Stimulated activated CD8-positive, alpha-beta memory T cell treated with anti-CD3 and anti-CD28 coated beads, Interleukin-15, amount 100 ng/mL, for 24 hours (primary cell): ENCODE measurements at places on chromosomes 7 and 10.

DNA sequence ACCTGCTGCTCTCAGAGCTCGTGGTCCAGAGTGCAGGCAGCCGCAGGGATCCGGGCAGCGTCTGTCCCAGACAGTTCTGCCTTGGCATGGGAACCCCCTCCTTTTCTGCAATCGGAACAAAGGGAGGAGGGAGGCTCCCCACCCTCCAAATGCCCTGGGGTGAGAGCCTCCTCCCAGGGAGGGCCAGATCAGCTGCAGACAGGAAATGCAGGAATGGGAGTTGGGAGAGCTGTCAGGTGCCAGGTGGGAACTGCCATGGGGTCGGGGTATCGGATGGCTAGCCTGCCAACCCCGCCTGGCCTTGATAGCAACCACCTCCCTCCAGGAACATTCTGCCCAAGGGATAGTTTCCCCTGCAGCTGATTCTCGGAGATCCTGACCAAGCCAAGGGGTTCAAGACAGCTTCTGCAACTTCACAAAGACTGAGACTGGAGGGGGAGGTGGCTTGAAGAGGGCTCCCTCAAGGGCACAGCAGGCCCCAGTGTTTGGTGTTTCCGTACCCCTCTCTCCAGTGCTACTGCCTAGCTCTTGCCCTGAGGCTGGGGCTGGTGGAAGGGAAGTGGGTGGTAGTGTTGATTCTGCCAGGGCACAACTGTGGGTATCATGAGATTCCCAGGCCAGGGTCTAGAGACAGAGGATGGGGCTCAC lies at the start of gene CALML5:
Gene CALML5, minus strand, starts transcription at position 78 of the 648 bp plus-strand sequence. CDS start 132 bp downstream, outside the sequence.
- DNase-seq: no peak

DNA sequence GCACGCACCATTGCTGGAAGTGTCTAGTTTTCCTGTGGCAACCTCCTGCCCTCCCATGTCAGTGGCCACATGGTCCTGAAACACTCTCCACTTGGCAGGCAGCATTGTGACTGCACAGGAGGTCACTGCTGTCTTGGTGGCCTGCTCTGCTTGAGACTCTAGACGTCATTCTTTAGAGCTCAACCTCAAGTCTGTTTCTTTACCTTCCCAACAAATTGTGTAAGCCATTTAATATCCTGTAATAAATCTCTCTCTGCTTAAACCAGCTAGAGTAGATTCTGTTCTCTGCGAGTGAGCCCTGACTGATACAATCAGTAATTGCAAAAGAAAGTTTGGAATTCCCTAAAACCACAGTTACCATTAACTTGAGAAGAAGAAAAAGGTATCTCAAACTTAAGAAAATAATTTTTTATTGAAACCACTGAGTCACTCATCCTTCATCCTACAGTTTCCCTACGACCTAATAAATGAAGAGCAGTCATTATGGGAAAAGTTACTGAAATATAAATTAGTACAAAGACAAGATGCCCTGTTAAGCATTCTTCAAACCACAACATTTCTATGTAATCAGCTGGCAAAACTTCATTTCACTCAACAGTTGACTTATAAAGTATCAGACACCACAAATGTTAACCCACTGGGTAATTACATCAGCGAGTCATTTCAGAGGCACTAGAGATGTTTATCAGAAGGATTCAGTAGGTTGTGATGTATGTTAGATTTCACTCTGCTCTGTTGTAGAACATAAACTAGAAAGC lies 18.0 kb downstream of the SLC25A13 start:
- DNase-seq: no peak

GRCh38 chr7:21113609-21114415 lies 314.1 kb upstream of the SP4 start:
- no peak for DNase-seq

DNA sequence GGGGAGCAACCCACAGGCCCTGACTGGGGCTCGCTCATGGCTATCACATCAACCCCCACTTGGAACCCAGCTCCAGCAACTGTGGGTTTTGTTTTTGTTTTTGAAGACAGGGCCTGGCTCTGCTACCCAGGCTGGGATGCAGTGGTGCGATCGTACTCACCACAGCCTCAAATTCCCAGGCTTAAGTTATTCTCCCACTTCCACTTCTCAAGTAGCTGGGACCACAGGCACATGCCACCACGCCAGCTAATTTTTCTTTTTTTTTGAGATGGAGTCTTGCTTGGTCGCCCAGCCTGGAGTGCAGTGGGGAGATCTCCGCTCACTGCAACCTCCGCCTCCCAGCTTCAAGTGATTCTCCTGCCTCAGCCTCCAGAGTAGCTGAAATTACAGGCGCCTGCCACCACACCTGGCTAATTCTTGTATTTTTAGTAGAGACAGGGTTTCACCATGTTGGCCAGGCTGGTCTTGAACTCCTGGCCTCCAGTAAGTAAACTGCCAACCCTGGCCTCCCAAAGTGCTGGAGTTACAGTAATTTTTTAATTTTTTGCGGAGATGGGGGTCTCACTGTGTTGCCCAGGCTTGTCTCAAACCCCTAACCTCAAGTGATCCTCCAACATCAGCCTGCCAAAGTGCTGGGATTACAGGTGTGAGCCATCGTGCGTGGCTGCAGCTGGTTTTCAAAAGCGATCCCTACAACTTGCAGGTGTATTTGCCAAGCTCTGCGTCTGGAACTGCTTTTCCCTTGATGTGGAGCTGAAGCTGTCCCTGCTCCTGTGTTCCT lies 228.7 kb downstream of the SKIDA1 start:
- DNase-seq: no peak

GRCh38 chr7:16923019-16923418 lies 41.2 kb upstream of the AGR3 start:
- no peak for DNase-seq

- DNase-seq: no peak
Measured at GRCh38 chr7:129163875-129164544, 19.5 kb downstream of the TSPAN33 start.

GRCh38 chr10:130061760-130062159 lies 48.9 kb downstream of the C10orf143 start:
- DNase-seq: no peak

GRCh38 chr7:6248581-6248980 lies 23.8 kb downstream of the CYTH3 start:
- DNase-seq: no peak

- no peak for DNase-seq
Measured at GRCh38 chr10:6221971-6222751, 19.4 kb downstream of the PFKFB3 start.

GRCh38 chr10:28505359-28505959 lies 27.5 kb upstream of the WAC start:
- DNase-seq: no peak

DNA sequence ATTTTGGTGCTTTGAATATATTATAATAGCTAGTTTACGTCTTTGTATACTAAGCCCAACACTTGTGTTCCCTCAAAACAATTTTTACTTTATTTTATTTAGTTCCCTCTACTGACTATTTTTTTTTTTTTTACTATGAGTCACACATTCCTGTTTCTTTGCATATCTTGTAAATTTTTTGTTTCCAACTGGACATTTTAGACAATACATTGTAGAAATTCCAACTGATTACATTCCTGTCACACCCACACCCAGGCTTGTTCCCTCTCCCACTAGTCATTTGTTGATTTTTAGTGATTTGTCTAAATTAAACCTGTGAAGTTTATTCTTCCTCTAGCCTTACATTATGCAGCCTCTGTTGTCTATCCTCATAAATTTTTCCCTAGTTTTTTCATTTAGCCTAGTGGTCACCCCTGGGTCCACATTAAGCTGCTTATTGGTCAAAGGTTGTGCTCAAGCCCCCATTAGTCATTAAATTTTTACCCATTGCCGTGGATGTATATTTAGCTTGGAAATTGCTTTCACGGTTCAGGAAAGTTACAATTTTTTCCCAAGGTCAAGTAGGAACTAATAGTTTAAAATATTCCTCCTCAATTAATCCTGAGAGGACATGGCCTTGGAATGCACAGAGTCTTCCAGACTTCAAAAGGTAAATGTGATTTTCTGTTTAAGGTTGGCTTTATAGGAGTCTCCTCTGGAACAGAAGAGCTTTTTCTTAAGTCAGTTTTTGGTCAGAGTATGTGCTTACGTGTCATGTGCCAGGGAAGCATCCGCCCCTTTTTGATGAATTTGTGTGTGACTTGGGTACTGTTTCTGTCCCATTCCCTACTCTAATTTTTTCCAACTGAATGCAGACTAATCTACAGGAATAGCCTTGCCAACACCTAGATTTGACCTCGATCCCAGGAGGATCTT lies 207.6 kb upstream of the TMEM72 start:
- no peak for DNase-seq

DNA sequence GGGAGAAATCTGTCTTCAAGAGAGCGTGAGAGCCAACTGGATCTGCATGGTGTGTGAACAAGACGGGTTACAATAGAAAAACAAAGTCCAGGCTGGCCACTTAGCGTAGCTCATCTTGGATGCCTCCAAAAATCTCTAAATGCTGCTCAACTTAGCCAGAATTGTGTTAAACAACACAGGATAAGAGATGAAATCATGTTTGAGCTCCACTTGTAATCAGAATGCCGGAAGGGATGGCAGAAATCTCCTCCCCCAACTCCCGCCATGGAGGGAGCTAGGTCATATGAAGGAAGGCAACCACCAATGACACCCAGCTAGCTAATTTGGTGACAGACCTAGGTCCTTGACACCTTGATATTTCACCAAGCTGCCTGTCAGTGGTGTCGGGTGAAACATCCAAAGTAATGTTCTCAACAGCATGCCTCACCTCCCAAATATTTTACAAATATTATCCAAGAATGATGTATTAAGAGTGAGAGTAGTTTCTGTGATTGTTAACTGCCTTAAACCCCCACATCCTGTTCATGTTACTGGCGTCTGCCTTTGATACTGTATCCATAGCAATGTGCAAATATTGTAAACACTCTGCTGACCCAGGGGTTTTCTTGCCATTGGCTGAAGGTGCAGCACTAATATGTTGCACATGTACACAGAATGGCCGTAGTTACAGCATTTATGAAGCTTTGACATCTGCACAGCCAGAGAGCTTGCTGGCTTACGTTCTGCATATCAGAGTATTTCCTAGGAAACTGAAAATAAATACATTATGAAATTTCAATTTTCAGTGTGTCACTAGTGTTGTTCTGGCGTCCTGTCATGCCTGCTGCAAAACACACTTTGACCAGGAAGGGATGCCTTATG lies 25.8 kb downstream of the TMEM254 start:
- DNase-seq: no peak

DNA sequence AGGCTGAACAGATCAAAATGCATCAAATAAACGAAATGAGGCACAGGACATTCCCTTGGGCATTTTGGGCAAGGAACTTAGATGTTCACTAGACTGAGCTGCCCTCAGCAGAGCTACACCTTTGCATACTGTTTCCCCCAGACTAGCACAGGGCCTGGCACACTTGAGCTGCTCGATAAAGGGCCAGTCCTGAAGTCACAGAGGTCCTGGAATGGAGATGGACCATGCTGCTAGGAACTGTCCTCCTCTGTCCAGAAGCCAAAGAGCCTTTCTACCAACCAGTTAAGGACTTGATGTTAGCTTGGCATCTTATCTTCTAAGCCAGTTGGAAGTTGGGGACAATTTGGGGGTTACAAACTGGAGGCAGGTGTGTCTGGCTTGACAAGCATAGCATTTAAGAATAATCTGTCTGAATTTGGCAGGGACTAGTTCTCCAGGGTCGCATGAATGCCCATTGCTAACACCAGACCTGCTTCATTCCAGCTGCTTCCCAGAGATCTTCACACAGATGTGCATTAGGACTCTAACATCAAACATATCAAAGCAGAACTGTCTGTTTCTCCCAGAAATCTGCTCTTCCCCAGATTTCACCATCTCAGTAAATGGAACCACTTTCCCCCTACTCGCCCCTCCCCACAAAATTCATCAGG lies 152.2 kb upstream of the PDE1C start:
- DNase-seq: no peak

GRCh38 chr10:42801135-42801534 lies 18.5 kb downstream of the BMS1 start:
- DNase-seq: no peak

GRCh38 chr7:26489906-26490639 lies 198.4 kb downstream of the SNX10 start:
- DNase-seq: no peak

DNA sequence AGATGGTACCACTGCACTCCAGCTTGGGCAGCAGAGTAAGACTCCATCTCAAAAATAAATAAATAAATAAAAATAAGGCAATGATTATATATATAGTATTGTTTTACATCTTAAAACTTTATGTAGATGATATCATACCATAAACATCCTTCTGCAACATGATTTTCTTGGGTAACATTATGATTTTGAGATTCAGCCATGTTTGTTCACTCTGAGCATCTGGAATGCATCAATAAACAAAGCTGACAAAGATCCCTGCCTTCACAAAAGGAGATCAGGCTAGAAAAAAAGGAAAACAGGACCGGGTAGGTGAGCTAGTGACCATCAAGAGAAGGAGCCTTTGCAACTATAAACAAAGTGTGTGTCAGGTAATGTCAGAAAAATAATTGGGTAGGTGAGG lies 31.9 kb upstream of the KAT6B start:
- no peak for DNase-seq

GRCh38 chr10:82867056-82867455 lies 992.1 kb downstream of the NRG3 start:
- no peak for DNase-seq
